Testis (tissue), 5 donors: ENCODE measurements at places on chromosomes 2 and 18. TPM values are rescaled to one million over a fixed set of nuclear protein-coding genes. Genes with fewer than 3 reads are reported as not detected.

GRCh38 chr2:121584741-121585140 lies 54.1 kb downstream of the RNU4ATAC start:
- no peak for DNase-seq
- peaks cover 4% of the 10 kb centered on the region for H3K4me1 ChIP-seq
- no peaks in the 10 kb centered on the region for H3K36me3 ChIP-seq

DNA sequence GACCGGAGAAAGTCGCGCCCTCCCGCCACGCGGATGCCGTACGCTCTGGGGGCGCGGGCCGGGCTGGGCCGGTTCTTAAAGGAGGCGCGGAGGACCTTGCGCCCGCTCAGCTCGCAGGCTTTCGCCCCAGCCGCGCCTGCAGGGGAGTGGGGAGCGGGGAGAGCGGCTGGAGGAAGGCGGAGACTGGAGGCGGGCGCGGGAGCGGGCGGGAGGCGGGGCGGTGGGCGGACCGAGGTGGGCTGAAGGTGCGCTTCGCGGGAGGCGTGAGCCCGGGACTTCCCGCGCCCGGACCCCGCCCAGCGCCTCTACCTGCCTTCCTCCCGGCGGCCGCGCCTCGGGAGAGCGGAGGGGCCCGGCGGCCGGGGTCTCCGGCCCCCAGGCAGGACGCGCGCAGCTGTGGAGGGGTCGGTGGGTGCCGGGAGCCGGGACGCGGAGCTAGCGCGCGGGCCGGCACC lies at the start of gene ADRA2B:
Gene ADRA2B, minus strand, starts transcription at position 148 of the 455 bp plus-strand sequence. CDS start 422 bp downstream, outside the sequence.
- H3K4me3 ChIP-seq: peak within 1 kb of the TSS; percentile 60
- H3K36me3 ChIP-seq: no peaks in the 10 kb centered on the region
- H3K27me3 ChIP-seq: no peaks in the 10 kb centered on the region
- peaks cover 6% of the 10 kb centered on the region for H3K4me1 ChIP-seq
- H3K27ac ChIP-seq: peak within 1 kb of the TSS; percentile 30
- DNase-seq: peak; percentile 63

AFTPH gene
- 56.1 TPM for total RNA-seq

DNA sequence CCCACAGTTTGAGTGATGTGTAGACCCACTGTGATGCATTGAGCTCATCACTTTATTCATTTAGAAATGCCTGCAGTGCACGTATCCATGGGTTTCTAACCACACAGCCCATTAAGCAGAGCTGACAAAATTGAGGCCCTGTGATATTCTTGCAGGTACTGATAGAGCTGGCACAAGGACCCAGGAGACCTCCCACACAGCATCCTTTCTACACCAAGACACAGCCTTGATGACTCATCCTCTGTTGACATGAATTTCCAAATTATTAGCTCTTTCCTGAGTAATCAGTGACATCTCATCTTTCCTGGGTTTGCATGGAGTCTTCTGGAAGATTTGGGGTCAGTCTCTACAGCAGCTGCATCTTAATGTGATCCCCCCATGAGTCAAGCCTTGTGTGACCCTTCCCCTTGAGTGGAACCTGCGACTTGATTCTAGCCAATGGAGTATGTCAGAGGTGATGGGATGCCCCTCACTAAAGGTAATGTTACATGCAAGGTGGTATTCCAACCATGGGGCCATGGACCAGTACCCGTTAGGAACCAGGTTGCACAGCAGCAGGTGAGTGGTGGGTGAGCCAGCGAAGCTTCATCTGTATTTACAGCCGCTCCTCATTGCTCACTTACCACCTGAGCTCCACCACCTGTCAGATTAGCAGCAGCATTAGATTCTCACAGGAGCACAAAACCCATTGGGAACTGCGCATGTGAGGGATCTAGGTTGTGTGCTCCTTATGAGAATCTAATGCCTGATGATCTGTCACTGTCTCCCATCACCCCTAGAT lies 181.1 kb upstream of the ARL4C start:
- peaks cover 3% of the 10 kb centered on the region for H3K4me1 ChIP-seq
- H3K27ac ChIP-seq: no peak overlapping the region
- H3K36me3 ChIP-seq: no peaks in the 10 kb centered on the region
- no peak overlapping the region for H3K4me3 ChIP-seq

- DNase-seq: no peak
- H3K27ac ChIP-seq: no peak overlapping the region
- H3K27me3 ChIP-seq: no peaks in the 10 kb centered on the region
- H3K4me3 ChIP-seq: no peak overlapping the region
- no peaks in the 10 kb centered on the region for H3K36me3 ChIP-seq
- H3K4me1 ChIP-seq: peaks cover 3% of the 10 kb centered on the region
These were observed 17.8 kb upstream of the ASAP2 start for GRCh38 chr2:9188823-9189222.
